ENCODE measurements at places on chromosomes 5 and 9.

GRCh38 chr9:18746631-18747030, 272.7 kb downstream of the ADAMTSL1 start:
- DNase-seq, result no peak

DNA sequence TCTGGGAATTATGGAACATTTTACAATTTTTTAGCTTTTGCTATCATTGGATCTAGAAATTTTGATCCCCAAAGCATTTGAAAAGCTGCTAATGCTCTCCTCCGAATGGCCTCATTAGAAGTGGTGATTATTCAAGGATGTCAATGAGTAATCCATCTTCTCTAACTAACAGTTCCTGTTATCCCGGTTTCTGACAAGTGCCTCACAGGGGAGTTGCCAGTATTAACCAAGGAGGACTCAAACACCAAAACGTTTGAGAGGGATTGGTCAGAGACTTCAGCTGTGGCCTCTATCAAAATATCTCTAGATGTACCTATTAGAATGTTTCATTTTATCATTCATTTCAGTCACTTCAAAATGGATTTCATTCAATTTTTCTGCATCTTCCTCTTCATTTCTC, 208.3 kb upstream of the ITGA1 start:
- peak; percentile 91 for DNase-seq

GRCh38 chr5:40623480-40624420, 56.0 kb upstream of the PTGER4 start:
- DNase-seq, result no peak

GRCh38 chr5:102659151-102659550, 96.0 kb upstream of the PAM start:
- no peak for DNase-seq

- peak; percentile 8 for DNase-seq
Observed at GRCh38 chr9:95641586-95641985, 124.8 kb upstream of the PTCH1 start.

- DNase-seq, result no peak
Observed at GRCh38 chr9:90607701-90608516, 34.7 kb downstream of the DIRAS2 start.

Measured in epithelial cell of esophagus (primary cell).